ENCODE measurements at places on chromosomes 2 and 18.

DNA sequence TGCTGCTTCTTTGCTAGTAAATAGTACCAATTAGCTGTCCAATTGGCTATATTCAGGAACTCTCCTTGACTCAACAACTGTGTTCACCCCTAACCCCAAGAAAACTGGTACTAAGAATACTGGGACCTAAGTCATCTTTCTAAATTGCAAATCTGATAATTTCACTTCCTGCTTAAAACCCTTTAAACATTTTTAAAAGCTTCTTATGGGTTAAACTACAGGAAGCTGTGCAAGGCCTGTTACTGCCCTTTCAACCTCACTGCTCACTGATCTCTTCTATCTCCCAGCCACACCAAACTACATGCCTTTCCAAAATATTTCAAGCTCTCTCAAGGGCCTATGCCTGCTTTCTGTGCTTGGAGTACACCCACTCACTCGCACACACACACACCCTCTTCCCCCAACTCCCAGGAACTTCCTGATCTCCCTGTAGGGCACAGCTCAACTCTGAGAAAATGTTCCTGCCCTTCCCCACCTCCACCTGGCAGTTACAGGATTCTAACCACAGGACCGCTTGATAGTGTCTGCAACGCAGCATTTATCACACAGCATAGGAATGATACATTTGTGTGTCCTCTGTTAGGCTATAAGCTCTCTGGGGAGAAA is 6.7 kb downstream of the LMAN1 start:
- DNase-seq: no peak

DNA sequence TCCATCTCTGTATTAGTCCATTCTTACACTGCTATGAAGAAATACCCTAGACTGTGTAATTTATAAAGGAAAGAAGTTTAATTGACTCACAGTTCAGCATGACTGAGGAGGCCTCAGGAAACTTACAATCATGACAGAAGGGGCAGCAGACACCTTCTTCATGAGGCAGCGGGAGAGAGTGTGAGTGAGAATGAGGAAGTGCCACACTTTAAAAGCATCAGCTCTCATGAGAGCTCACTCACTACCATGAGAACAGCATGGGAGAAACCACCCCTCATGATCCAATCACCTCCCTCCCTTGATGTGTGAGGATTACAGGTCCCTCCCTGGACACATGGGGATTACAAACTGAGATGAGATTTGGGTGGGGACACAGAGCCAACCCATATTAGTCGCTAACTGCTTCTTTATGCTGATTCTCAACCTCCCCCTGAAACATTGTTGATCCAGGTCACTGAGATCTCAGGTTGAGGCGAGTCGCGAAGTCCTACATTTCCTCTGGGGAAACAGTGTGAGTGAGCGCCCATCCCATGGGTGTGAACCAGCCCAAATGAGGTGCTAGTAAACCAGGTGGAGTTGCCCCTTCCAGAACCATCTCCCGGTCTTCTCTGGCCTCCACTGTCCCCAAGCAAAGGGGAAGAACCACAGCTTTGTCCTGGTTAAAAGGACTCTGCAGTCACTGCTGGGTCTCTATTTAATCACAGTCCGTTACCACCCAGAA is 123.8 kb downstream of the CAPN13 start:
- DNase-seq: no peak

- no peak for DNase-seq
Observed at GRCh38 chr2:234427081-234428061, 69.5 kb downstream of the ARL4C start.

- DNase-seq: no peak
Observed at GRCh38 chr2:147648471-147648870, 196.4 kb upstream of the ACVR2A start.

DNA sequence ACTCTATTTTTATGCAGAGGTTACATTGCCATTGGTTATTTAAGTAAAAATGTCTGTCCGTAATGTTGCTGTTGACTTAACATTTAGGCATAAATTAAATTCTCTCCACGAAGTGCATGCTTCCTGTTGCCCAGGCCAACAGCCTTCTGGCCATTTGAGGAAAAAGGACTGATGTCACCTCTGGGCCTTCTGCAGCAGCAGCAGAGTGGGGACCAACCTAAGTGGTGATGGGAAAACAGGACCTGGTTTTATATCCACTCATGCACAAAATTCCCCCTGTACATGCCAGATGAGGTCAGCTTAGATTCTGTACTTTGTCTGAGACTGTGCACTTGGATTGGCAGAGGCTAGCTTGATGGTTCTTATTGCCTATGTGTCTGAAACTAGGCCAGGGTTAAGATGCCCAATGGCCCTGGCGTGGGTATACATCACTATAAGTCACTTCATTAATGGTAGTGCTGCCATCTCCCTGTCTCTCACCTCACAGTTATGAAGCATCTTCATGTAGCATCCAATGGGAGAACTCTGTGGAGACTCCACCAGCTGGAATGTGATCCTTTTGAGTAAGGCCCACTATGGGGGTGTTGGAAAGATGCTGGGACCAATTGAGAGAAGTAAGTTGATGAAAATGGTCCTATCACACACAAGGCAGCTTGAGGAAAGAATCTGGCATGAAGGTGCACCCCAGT is 4.4 kb downstream of the ARHGAP25 start:
- no peak for DNase-seq

- no peak for DNase-seq
Observed at GRCh38 chr2:66701656-66702055, 266.7 kb downstream of the MEIS1 start.

DNA sequence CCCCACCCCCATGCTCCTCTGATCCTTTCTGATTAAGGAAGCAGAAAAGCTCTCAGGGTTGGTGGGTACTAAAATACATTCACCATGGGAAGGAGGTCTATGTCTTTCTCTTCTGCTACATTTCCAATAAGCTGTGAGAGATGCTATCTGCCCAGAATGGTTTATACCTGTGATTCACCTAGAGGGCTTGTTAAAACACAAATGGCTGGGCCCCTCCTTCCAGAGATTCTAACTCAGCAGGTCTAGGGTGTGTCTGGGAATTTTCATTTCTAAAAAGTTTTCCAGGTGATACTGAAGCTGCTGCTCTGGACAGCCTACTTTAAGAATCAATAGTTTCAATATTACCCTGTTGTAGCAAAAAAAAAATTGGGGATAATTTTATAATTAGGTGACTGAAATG is 772.2 kb upstream of the ZEB2 start:
- no peak for DNase-seq

DNA sequence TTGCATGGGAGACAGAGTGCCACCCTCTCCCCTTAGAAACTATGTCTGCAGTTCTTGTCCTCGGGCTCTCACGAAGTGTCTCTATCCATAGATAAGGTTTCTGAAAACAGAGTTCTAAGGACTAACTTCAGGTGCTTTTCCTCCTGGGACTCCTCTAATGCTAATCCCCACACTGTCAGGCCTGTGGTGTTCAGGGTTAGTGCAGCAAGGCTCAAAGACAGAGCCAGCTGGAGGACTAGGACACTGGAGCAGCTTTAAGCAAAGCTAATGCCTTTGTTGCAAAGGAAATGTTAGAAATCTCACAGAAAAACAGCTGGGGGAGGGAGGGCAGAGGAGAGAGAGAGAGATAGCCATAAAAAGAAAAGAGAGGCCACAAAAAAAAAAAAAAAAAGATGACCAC is 824.0 kb upstream of the FSHR start:
- DNase-seq: no peak

DNA sequence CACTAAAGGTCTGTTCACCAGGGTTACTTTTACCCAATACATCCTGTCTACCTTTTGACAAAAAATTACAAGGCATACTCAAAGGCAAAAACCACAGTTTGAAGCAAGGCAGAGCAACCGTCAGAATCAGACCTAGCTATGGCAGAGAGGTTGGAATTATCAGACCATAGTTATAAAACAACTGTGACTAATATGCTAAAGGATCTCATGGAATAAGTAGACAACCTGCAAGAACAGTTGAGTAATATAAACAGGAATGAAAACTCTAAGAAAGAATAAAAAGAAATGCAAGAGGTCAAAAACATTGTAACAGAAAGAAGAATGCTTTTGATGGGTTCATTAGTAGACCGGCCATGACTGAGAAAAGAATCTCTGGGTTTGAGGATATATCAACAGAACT is 318.8 kb upstream of the KCNH7 start:
- DNase-seq: no peak

DNA sequence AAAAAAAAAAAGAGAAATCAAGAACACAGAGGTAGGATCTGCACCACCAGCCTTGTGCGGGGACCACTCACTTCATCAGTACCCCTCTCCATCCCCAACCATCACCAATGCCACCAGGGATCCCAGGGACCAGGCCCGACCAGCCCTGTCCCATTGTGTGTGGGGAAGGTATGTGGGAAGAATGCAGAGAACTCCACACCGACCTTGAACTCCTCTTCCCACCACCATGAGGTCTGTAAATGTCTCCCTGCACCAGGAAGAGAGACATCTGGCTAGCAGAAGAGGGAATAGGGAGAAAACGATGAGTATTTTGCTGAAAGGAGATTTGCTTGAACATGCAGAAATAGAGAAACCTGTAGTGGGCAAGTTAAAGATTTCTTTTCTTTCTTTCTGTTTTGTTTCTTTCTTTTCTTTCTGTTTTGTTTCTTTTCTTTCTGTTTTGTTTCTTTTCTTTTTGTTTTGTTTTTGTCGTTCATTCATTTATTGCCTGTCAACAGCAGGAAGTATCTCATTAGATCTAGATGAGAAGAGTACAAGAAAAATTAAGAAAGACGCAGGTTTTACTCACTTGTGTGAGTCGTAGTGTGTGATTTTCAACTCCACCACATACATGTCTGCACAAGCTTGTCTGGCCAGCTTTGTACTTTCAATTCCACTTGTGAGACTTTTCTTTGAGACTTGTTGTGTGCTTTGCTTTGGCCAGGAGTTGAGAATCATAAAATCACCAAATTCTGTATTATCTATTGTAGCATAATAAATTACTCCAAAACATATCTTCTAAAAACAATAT is 179.8 kb upstream of the HAAO start:
- DNase-seq: no peak

GRCh38 chr2:5227062-5227699 is 465.0 kb upstream of the SOX11 start:
- no peak for DNase-seq

DNA sequence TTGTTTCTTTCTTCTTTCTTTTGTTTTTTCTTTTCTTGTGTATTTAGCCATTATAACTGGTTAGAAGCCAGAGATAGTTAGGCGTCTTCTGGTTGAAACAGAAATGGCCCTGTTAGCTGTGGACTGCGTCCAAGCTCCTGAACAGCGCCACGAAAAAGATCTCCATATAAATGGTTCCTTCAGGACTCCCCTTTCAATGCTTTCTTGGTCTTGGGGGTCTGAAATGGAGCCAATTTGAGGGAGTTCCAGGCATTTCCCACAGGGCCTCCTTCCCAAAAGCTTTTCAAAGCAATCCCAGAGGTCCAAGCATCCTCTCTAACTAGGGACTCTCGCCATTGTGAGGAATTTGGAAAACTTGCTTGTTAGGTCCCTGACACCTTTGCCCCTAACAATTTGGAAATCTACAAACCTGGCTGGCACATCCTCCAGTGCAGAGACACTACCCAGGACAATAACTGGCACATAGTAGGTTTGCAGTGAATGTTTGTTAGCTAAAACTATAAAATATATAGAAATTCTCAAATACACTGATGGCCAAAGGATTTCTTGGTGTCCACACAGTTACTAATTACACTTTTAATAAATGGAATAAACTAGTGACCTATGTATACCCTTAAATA is 80.1 kb downstream of the MYCN start:
- no peak for DNase-seq

GRCh38 chr2:192194265-192194865 is 368 bp downstream of the TMEFF2 start:
- DNase-seq: no peak

DNA sequence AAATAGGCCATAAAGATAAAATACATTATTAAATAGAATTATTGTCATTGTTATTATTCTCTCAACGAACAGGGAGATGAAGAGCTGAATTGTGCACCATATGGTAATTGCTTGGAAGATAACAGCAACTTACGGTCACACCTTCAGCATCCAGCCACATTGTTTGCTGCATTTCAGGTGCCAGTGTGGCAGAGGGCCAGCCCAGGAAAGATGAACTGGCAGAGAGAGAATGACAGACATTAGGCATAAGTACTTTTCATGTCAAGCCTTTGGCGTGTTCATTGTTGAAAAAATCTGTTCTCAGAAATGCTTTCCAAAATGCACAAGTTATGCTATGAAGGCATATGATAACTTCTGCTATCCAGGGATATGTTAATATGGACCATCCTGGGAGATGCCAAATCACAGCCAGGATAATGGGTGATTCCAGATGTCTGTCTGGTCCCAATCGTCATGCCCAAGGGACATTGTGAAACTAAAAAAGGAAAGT is 748.6 kb upstream of the PIK3C3 start:
- no peak for DNase-seq

- DNase-seq: no peak
Observed at GRCh38 chr2:195410074-195410671, 246.9 kb upstream of the SLC39A10 start.

DNA sequence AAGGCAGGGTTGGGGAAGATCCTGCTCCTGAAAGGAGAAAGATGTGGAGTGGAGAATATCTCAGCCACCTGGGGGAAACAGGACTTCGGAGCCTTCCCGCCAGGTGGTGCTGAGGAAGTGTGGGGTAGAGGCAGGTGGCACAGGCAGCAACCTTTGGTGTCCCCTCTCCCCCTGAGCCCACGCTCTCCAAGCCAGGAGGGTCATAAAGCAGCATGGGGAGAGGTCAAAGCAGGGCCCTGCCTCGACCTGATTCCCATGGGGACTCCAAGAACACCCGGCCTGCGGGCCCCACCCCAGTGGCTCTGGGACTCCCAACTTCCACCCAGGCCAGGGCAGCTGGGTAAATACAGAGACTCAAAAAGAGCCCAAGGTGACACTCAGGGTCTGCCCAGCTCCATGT is 54.3 kb upstream of the SLC66A3 start:
- no peak for DNase-seq

- DNase-seq: no peak
Observed at GRCh38 chr2:18445433-18446320, 114.8 kb downstream of the RDH14 start.

DNA sequence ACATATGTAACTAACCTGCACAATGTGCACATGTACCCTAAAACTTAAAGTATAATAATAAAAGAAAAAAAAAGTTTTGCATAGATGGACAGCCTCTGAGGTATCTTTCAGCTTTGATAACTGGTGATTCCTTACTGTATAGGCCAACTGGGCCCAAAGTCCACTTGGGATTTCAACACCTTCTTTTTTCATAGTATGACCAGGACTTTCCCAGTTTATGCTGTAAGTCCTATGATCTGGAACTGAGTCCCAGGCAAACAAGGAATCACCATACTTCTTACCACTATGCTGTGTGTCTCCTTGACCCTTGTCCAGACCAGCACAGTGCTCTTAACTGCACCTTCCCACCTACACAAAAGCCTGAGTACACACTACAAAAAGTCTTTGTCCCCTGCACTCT is 205.1 kb upstream of the RBBP8 start:
- no peak for DNase-seq

DNA sequence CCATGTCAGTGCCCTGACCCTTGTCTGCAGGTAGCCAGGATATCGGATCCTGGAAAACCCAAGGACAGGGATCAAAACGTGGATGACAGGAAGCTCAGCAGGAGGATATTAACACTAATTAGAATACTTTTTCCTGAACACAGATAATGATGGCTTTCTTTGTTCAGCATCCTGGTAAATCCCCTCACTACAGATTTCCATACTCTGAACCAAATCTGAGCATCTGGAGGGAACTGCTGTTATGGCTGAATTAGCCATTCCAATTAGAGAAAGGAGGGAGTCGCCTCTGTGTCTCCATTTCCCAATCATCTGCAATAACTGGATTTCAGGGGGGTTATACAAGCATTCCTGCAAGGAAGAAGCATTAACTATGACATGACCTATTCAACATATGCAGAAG is 24.4 kb downstream of the CXCR4 start:
- no peak for DNase-seq

GRCh38 chr2:114368705-114369104 is 73.7 kb upstream of the DPP10 start:
- no peak for DNase-seq
